Neural crest cell (in vitro differentiated cells): ENCODE measurements at places on chromosomes 7 and 10. TPM values are rescaled to one million over a fixed set of nuclear protein-coding genes. Genes with fewer than 3 reads are reported as not detected.

Gene CFAP70
- total RNA-seq = 0.65 and 0.84 TPM in 2 replicates

Gene FRMPD2
- 0.26 TPM in 1 of 2 replicates, not detected in the other for total RNA-seq

- H3K27me3 ChIP-seq = no peaks in the 10 kb centered on the region
- H3K4me3 ChIP-seq = no peak overlapping the region
- no peak for DNase-seq
- H3K27ac ChIP-seq = no peak overlapping the region
- H3K4me1 ChIP-seq = no peaks in the 10 kb centered on the region
- H3K36me3 ChIP-seq = no peaks in the 10 kb centered on the region
Observed at GRCh38 chr7:84912993-84913635, 273.7 kb downstream of the SEMA3D start.

GRCh38 chr7:125391921-125392320 lies 462.3 kb upstream of the POT1 start:
- no peaks in the 10 kb centered on the region for H3K27me3 ChIP-seq
- H3K27ac ChIP-seq = no peak overlapping the region
- H3K36me3 ChIP-seq = no peaks in the 10 kb centered on the region
- no peak overlapping the region for H3K4me3 ChIP-seq

DNA sequence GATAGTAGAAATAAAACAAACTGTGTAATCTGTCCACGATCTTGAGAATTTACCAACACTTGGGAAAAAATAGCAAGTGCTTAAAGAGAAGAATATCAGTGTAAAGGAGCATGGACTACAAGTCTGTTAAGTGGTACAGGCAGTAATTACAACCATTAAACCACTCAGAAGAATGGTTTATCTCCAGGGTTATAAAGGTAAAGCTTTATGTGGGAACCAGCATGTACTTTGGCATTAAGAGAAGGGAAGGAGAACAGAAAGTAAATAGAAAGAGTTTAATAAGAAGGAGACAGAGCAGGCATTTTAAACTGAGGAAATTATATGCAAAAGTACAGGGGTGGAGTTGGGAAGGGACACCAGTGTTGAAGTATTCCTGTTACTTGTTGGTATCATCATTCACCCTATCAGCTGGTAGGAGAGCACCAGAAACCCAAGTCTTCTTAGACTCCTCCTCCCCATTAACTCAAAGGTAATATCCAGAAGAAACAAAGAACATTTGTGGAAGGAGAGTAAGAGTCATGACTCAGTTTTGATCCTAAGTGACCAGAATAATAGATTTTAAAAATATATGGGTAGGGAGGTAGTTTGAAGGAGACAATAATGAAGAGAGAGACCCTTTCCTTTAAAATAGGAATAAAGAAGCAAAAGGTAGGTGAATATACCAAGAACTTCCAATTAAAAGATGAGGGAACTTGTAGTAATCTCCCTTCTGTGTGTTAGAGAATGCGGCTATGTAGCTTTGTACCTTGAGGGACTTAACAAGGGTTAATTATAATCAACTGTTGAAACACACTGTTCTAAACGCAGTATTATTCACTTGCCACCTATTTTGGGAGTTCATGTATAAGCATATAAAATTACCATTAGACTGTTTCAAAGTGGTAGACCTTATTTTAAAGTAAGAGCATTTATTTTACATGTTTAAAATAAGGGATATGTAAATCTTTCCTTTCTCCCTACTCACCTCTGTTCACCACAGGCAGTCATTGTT lies 92.1 kb upstream of the STRIP2 start:
- no peak overlapping the region for H3K27ac ChIP-seq
- H3K4me3 ChIP-seq = no peak overlapping the region
- peaks cover 6% of the 10 kb centered on the region for H3K4me1 ChIP-seq
- H3K36me3 ChIP-seq = no peaks in the 10 kb centered on the region
- no peak for DNase-seq
- H3K27me3 ChIP-seq = no peaks in the 10 kb centered on the region

GRCh38 chr10:11286261-11286852 lies 268.7 kb downstream of the CELF2 start:
- peak overlapping the region; percentile 35 for H3K27ac ChIP-seq
- H3K4me3 ChIP-seq = no peak overlapping the region
- DNase-seq = no peak
- H3K36me3 ChIP-seq = peaks cover 28% of the 10 kb centered on the region
- H3K27me3 ChIP-seq = no peaks in the 10 kb centered on the region

DNA sequence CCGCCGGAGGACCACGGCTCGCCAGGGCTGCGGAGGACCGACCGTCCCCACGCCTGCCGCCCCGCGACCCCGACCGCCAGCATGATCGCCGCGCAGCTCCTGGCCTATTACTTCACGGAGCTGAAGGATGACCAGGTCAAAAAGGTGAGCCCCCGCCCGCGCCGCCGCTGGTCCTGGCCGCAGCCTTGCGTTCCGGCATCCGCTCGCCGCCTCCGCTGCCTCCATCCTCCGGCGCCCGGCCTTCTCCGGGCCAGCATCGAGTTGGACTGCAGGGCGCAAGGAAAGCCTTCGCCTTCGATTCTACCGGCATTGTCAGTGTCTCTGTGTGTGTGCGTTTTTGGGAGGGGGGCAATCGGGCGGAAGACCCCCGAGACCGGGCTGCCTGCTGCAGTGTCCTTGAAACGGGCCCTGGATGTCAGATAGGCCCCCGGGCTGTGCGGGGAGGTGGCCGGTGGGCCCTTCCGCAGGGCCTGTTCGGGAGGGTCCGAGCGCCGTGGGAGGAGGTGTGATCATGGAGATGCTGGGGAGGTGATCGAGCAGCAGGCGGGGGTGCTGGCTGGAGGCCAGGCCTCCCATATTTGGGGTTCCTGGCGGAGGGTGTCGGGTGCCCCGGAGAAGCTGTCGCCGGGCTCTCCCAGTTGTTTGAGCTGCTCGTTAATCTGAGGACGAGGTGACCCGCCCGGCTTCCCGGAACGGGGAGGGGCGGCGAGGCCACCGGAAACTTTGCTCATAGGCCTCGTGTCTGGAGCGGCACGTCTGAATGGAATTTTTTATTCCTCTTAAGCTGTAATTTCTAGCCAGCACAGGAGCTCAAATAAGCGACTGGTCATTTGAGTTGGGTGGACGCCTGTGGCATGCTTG lies 40.8 kb downstream of the HK1 start:
- DNase-seq = peak; percentile 29
- no peaks in the 10 kb centered on the region for H3K36me3 ChIP-seq
- H3K27ac ChIP-seq = peak overlapping the region; percentile 83
- H3K27me3 ChIP-seq = no peaks in the 10 kb centered on the region

- no peaks in the 10 kb centered on the region for H3K36me3 ChIP-seq
- H3K27me3 ChIP-seq = peaks cover 4% of the 10 kb centered on the region
- peak; percentile 55 for DNase-seq
- peak within 1 kb of the TSS; percentile 85 for H3K4me3 ChIP-seq
- peaks cover 22% of the 10 kb centered on the region for H3K4me1 ChIP-seq
Observed at GRCh38 chr10:133379152-133379800, at the start of gene PAOX. PAOX (plus strand) TSS chr10:133379262; CDS start chr10:133379317, 55 bp downstream.

- no peaks in the 10 kb centered on the region for H3K4me1 ChIP-seq
- DNase-seq = no peak
- H3K4me3 ChIP-seq = no peak overlapping the region
Observed at GRCh38 chr10:19518632-19519031, 297.6 kb upstream of the PLXDC2 start.

GRCh38 chr7:44547536-44548231 lies 6.6 kb upstream of the NPC1L1 start:
- no peak overlapping the region for H3K4me3 ChIP-seq
- peaks cover 39% of the 10 kb centered on the region for H3K27me3 ChIP-seq
- H3K27ac ChIP-seq = no peak overlapping the region
